Tongue (tissue), 3 donors: ENCODE measurements at places on chromosomes 12 and 14. TPM values are rescaled to one million over a fixed set of nuclear protein-coding genes. Genes with fewer than 3 reads are reported as not detected.

Gene LAG3
- total RNA-seq: not detected

Gene HOXC9
- not detected for total RNA-seq

Gene ASIC1
- total RNA-seq: 4.1 TPM

Gene SUPT16H
- 67.5 TPM for total RNA-seq

Gene P2RX2
- total RNA-seq: not detected

Gene ZNF891
- 3.6 TPM for total RNA-seq

Gene ATF1
- total RNA-seq: 42.3 TPM

Gene SLCO1B1
- not detected for total RNA-seq
